Astrocyte (in vitro differentiated cells and primary cell): ENCODE measurements at places on chromosomes 16 and 17.

GRCh38 chr16:13118091-13118490, 216.7 kb downstream of the SHISA9 start:
- DNase-seq, result no peak

DNA sequence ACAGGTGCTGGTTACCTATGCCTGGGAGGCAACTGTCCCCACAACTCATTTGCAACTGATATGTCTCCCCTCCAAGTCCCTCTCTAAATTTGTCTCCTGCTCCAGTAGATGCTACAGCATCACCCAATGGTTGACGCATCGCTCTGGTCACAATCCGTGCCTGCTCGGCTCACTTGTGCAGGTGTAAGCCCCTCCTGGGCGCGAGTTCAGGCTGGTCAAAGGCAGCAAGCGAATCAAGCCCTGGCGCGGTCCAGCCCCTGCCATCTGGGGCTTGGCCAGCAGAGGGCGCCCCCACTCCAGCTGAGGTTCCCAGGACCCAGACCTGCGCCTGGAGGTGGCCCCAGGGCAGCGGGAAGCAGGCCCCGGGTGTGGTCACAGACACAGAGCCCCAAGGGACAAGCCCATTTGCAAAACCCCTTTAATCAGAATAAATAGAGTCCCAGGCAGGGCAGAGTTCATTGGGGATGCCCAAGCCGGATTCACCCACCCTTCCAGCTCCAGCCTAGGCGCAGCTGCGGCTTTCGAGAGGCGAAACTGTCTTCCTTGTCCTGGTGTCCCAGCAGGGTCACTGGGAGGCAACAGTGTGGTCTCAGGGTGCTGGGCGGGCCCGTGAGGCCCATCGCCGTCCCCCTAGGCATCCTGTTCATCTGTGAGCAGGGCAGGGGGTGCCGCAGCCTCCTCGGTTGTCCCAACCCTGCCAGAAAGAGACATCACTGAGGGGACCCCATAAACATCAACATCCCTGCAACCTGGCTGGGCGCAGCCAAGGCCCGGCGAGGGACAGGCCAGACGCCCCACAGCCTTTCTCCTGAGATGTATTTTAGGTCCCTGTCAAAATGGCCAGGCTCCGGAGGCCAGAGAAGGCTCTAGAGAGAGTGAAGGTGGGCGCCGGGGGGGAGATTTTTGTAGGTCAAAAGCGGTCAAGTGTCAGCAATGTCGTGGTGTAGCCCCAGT, 15.8 kb downstream of the TMC6 start:
- no peak for DNase-seq

GRCh38 chr17:41801374-41802271, 10.1 kb downstream of the P3H4 start:
- peak; percentile 41 for DNase-seq

GRCh38 chr17:76272541-76273444, 7.6 kb downstream of the UBALD2 start:
- no peak for DNase-seq

- no peak for DNase-seq
Observed at GRCh38 chr16:49594153-49594552, 220.5 kb downstream of the C16orf78 start.

DNA sequence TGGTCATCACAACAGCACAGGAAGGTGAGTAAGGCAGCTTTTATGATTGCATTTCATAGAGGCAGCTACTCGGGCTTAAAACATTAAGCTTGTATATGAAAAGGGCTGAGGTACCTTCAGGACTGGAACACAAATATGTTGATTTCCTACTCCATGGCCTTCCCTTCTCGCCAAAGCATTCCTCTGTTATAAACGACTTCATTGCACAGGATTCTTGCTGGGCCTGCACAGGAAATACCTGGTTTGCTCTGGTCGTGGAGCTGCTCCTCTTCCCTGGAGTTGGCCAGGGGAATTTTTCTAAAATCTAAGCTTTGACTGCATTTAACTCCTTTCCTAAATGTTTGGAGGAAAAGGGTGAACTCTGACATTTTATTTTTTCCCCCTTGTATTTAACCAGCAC, 49.0 kb downstream of the CHD9 start:
- peak; percentile 45 for DNase-seq

DNA sequence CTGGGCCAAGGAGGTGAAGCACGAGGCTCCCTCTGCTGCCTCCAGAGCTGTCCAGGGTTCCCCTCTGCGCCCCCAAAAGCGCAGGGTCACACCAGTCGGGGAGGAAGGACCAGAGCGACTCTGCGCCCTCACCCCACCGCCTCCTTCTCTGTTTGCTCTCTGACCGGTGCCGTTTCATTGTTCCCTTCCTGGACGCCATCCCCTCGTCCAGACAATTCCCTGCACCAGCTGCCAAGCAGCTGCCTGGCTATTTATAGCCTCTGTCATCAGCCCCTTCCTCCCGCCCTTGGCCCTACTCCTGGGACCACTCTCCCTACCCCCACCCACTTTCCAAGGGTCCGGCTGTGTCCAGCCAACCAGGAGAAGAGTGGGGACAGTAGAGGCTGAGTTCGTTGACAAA, 68.8 kb upstream of the CREBBP start:
- no peak for DNase-seq

GRCh38 chr16:64144617-64145016, 977.2 kb downstream of the CDH11 start:
- no peak for DNase-seq

DNA sequence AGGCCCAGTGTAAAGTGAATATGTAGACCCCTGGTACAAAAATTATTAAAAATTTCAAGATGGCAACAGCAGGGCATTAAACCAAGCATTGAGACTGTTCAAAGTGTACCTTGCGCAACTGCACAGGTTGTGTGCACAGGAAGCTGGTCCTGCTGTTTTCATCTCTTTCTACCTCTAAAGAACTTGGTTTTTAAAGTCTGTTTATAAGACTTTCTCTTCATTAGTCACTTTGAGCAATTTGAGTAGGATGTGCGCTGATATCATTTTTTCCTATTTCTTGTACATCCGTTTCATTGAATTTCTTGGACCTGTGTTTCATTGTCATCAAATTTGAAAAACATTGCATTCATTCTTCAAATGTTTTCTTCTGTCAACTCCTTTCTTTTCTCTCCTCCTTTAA, 16.8 kb upstream of the PMP22 start:
- peak; percentile 49 for DNase-seq

DNA sequence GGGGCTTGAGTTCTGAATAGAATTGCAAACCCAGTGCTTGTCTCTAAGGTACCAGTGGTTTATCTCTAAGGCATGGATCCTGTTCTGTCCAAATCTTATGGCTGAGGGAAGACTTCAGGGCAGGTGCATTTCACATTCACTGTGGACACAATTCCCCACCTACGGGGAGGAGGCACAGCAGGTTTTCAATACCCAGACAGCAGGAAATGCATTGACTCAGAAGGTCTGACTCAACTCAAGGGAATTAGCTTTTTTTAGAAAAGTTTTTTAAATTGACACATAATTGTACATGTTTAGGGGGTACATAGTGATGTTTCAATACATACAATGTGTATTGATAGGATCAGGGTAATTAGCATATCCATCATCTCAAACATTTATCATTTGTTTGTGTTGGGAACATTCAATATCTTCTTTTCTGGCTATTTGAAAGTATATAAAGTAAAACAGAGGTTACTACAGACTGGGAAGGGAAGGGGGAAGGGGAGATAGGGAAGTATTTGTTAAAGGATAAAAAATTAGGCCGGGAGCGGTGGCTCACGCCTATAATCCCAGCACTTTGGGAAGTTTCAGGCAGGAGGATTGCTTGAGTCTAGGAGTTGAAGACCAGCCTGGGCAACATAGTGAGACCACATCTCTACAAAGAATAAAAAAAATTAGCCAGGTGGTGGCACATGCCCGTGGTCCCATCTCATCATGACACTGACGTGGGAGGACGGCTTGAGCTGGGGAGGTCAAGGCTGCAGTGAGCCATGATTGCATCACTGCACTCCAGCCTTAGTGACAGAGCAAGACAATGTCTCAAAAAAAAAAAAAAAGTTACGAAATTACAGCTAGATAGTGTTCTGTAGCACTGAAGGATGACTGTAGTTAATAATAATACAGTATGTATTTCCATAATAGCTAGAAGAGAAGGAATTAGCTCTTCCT, 54.9 kb downstream of the RGS9 start:
- peak; percentile 72 for DNase-seq

GRCh38 chr16:85511938-85512807, 100.9 kb upstream of the GSE1 start:
- no peak for DNase-seq

GRCh38 chr17:65553009-65553645, 8.3 kb downstream of the AXIN2 start:
- DNase-seq, result peak; percentile 89

- DNase-seq, result peak; percentile 85
Observed at GRCh38 chr17:7836596-7837407, 2.8 kb downstream of the KDM6B start.

- peak; percentile 18 for DNase-seq
Observed at GRCh38 chr17:74833501-74834377, 25.9 kb downstream of the GRIN2C start.

DNA sequence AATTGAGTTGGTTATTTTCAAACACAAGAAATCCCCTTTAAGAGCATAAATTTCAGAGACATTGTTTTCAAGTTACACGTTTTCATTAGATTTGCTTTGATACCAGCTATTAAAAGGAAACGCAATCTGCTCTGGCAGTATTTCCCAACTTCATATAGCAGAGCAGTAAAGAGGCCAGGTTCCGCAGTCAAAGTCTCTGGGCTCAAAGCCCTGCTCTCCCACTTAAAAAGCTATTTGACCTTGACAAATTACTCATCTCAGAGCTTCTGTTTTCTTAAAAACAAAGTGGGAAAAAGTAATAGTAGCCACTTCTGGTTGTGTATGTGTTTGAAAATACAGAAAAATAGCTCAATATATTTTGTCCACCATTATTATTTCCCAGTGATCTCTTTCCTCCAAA, 89.7 kb upstream of the CDYL2 start:
- peak; percentile 18 for DNase-seq

GRCh38 chr17:37483311-37484039, 6.2 kb upstream of the DUSP14 start:
- peak; percentile 75 for DNase-seq
